ENCODE measurements at places on chromosomes 4 and X.

DNA sequence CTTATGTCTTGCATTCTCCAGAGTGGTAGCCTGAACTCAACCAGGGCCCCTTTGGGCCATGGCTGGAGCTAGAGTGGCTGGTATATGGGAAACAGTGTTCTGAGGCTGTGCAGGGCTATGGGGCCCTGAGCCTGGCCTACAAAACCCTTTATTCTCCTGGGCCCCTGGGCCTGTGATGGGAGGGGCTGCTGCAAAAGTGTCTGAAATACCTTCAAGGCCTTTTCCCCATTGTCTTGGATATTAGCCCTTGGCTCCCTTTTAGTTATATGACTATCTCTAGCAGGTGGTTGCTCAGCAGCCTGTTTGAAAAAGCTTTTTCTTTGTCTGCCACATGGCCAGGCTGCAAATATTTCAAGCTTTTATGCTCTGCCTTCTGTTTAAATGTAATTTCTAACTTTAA is 22.5 kb downstream of the APOOL start:
- H3K36me3 ChIP-seq: no peaks in the 10 kb centered on the region
- H3K4me1 ChIP-seq: no peaks in the 10 kb centered on the region
- no peak overlapping the region for H3K27ac ChIP-seq
- DNase-seq: no peak
- no peaks in the 10 kb centered on the region for H3K27me3 ChIP-seq

DNA sequence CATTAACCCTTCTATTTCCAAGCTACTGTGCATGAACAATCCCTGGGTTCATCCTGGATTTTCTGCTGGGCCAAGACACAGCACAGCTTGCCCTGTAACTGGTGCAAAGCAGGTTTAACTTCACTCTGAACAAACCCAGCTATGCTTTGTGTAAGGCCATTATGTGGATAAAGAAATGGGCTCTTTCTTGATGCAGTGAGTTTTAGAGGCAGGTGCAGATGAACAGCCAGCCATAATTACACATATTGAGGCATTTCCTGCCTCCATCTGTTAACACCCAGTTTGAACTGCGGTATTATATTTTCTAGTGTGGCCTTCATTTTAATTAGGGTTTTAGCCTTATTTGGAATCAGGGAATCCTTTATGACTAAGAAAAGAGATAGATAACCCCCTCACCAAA is 68.7 kb upstream of the ARX start:
- no peaks in the 10 kb centered on the region for H3K27me3 ChIP-seq
- H3K27ac ChIP-seq: no peak overlapping the region
- H3K4me3 ChIP-seq: no peak overlapping the region

GRCh38 chr4:138685316-138685715 is 330.3 kb upstream of the NOCT start:
- DNase-seq: no peak
- no peak overlapping the region for H3K4me3 ChIP-seq
- no peak overlapping the region for H3K27ac ChIP-seq
- H3K36me3 ChIP-seq: no peaks in the 10 kb centered on the region

DNA sequence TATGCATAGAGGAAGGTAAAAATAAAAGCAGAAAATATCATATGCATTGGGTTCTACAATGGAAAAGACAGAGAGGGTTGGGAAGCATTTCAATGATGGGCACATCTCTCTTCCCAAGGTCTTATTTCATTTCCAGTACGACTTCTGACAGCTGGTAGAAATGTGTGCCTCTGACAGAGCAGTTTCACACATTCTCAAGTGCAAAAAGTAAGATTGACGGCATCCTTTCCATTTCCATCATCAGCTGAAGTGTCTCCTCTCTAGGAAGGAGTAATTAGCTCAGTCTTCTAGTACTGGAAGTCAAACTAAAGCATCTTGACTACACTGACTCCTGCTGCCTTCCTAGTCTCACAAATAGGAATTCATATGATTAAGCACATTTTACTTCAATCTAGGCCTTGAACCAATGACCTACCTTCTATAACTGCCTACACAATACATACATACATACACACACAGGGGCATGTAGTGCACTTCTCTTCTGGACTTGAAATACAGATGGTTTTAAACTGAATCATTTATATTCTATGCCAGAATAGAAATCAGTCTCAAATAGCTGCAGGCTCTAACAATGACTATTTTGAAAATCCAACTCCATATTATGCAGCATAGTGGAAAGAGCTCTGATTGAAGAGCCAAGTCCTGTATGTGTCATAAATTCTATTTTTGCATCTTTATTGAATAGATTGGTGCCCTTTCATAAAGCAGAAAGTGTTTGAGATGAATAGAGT is 473.4 kb downstream of the INPP4B start:
- no peaks in the 10 kb centered on the region for H3K36me3 ChIP-seq
- no peak overlapping the region for H3K4me3 ChIP-seq
- H3K27me3 ChIP-seq: no peaks in the 10 kb centered on the region
- H3K4me1 ChIP-seq: peaks cover 2% of the 10 kb centered on the region

DNA sequence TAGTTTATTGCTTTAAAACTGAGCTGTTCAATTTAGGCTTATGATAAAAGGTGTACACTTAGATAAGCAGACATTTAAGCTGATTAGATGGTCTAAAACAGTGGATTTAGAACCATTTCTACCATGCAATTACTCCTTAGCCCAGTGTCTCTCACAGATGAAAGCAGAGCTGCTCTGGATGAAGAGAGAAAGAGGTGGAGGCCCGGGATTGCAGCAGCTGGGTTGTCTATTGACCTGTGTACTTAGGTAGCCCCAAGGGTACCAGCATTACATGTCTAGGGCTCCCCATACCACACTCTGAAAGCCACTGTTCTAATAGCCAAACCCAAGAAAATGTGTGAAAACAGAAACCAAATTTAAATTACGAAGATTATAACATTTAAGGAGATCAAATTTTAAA is 86.0 kb upstream of the GIMD1 start:
- no peak overlapping the region for H3K4me3 ChIP-seq
- H3K27ac ChIP-seq: no peak overlapping the region
- no peaks in the 10 kb centered on the region for H3K4me1 ChIP-seq
- DNase-seq: no peak
- H3K27me3 ChIP-seq: no peaks in the 10 kb centered on the region

- no peaks in the 10 kb centered on the region for H3K4me1 ChIP-seq
- H3K36me3 ChIP-seq: no peaks in the 10 kb centered on the region
- no peak overlapping the region for H3K27ac ChIP-seq
- H3K27me3 ChIP-seq: no peaks in the 10 kb centered on the region
- no peak for DNase-seq
These were observed 72.4 kb downstream of the PCYT1B start for GRCh38 chrX:24574743-24575142.

GRCh38 chr4:26349496-26349895 is 28.7 kb downstream of the RBPJ start:
- no peaks in the 10 kb centered on the region for H3K36me3 ChIP-seq
- DNase-seq: peak; percentile 40
- no peak overlapping the region for H3K4me3 ChIP-seq
- H3K27me3 ChIP-seq: no peaks in the 10 kb centered on the region

DNA sequence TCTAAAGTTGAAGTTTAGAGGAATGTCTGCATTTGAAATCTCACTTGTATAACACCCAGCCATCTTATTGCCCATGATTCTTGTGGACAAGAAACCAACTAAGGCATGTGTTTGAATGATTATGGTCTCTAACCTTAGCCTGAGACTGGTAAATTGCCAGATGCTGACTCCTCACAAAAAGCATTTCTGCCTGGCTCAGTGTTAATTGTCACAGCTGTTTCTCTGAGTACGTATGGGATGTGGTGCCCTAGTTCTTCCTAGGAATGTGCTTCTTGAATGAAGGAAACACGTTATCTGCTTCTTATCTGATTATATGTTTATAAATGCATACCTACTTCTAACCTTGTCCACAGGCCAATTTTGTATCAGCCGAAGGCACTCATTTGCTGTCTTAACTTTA is 63.1 kb upstream of the NDP start:
- H3K27ac ChIP-seq: no peak overlapping the region
- peak; percentile 50 for DNase-seq
- H3K27me3 ChIP-seq: peaks cover 16% of the 10 kb centered on the region
- no peak overlapping the region for H3K4me3 ChIP-seq

- H3K36me3 ChIP-seq: no peaks in the 10 kb centered on the region
- H3K4me1 ChIP-seq: peaks cover 14% of the 10 kb centered on the region
- H3K4me3 ChIP-seq: no peak overlapping the region
These were observed 96.5 kb upstream of the PGRMC2 start for GRCh38 chr4:128384091-128384520.

GRCh38 chrX:70398899-70399298 is 24.2 kb upstream of the GDPD2 start:
- peaks cover 14% of the 10 kb centered on the region for H3K27me3 ChIP-seq
- H3K4me1 ChIP-seq: no peaks in the 10 kb centered on the region
- H3K27ac ChIP-seq: no peak overlapping the region
- H3K4me3 ChIP-seq: no peak overlapping the region
- DNase-seq: peak; percentile 53

GRCh38 chr4:155742310-155743015 is 16.4 kb upstream of the GUCY1B1 start:
- no peaks in the 10 kb centered on the region for H3K27me3 ChIP-seq
- H3K4me1 ChIP-seq: peaks cover 3% of the 10 kb centered on the region
- DNase-seq: no peak
- no peak overlapping the region for H3K4me3 ChIP-seq
- no peak overlapping the region for H3K27ac ChIP-seq

DNA sequence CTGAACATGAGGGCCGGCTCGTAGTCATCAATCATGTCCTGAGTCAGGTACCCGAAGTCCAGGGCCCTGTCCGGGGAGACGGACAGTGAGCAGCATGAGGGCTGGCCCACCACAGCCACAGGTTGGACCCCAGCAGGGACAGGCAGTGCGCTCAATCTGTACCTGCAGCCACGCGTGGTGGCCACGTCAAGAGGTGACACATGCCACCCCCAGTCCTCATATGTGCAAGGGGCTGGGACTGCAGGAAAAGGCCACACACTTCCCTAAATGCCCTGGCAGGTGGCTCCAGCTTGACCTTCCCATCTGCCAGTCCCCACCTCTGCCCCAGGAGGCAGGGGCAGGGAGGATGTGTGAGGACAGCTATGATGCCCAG is 73.8 kb upstream of the MXD4 start:
- H3K4me3 ChIP-seq: no peak overlapping the region
- H3K4me1 ChIP-seq: peaks cover 28% of the 10 kb centered on the region
- no peaks in the 10 kb centered on the region for H3K27me3 ChIP-seq
- DNase-seq: no peak
- peaks cover 87% of the 10 kb centered on the region for H3K36me3 ChIP-seq

- H3K27me3 ChIP-seq: peaks cover 6% of the 10 kb centered on the region
- H3K4me3 ChIP-seq: no peak overlapping the region
- H3K36me3 ChIP-seq: no peaks in the 10 kb centered on the region
- H3K4me1 ChIP-seq: no peaks in the 10 kb centered on the region
- H3K27ac ChIP-seq: no peak overlapping the region
These were observed 97.0 kb downstream of the ABLIM2 start for GRCh38 chr4:8061573-8061972.

- H3K36me3 ChIP-seq: no peaks in the 10 kb centered on the region
- H3K4me3 ChIP-seq: no peak overlapping the region
- no peak overlapping the region for H3K27ac ChIP-seq
- H3K4me1 ChIP-seq: no peaks in the 10 kb centered on the region
- H3K27me3 ChIP-seq: no peaks in the 10 kb centered on the region
These were observed 366.5 kb downstream of the ZNF674 start for GRCh38 chrX:46178763-46179162.

GRCh38 chr4:31107362-31107761 is 387.2 kb downstream of the PCDH7 start:
- no peak overlapping the region for H3K27ac ChIP-seq
- DNase-seq: peak; percentile 42
- no peak overlapping the region for H3K4me3 ChIP-seq
- no peaks in the 10 kb centered on the region for H3K36me3 ChIP-seq
- no peaks in the 10 kb centered on the region for H3K27me3 ChIP-seq

DNA sequence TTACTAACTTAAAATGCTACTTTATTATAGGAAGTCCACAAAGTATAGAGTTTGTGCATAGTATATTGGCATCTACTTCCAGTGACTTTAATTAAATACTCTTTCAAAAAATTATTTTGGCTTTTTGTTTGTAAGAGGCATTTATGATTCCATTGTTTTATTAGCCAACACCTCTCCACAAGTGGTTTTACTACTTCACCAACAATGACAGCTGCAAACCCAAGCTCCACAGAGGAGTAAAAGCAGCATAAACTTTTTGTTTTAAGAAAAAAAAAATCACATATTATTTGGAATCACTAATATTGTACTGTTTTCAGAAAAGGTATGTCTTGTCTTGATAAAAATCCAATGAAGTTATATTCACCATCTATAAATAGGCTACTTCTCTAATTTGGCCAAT is 88.5 kb downstream of the FIP1L1 start:
- peaks cover 44% of the 10 kb centered on the region for H3K36me3 ChIP-seq
- DNase-seq: no peak
- H3K27me3 ChIP-seq: no peaks in the 10 kb centered on the region
- H3K4me3 ChIP-seq: no peak overlapping the region
- no peak overlapping the region for H3K27ac ChIP-seq

GRCh38 chrX:39609941-39610340 is 487.8 kb downstream of the BCOR start:
- peaks cover 6% of the 10 kb centered on the region for H3K4me1 ChIP-seq
- no peak overlapping the region for H3K4me3 ChIP-seq
- no peak for DNase-seq
- peaks cover 85% of the 10 kb centered on the region for H3K27me3 ChIP-seq

- peak overlapping the region; percentile 5 for H3K4me3 ChIP-seq
- peak; percentile 64 for DNase-seq
- no peaks in the 10 kb centered on the region for H3K36me3 ChIP-seq
- H3K4me1 ChIP-seq: no peaks in the 10 kb centered on the region
- H3K27me3 ChIP-seq: no peaks in the 10 kb centered on the region
- no peak overlapping the region for H3K27ac ChIP-seq
These were observed 6.1 kb downstream of the TCEANC start for GRCh38 chrX:13659063-13659462.

DNA sequence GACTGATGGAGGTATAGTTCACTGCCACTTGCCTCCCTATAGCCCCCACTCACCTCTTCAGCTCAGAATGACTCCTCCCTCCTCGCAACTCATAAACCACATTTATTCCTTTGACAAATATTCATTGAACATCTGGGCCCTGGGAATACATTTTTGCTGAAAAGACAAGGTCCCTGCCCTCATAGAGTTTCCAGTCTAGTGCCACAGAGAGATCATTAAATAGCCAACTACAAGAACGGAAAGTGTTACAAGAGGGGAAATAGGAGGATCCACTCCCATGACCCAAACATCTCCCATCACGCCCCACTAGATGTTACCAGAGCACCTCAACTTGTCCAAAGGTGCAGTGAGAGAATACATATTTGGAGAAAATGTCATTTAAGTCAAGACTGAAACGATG is 3.2 kb upstream of the KLF3 start:
- DNase-seq: no peak
- no peaks in the 10 kb centered on the region for H3K36me3 ChIP-seq
- no peak overlapping the region for H3K27ac ChIP-seq
- no peaks in the 10 kb centered on the region for H3K27me3 ChIP-seq
- peaks cover 4% of the 10 kb centered on the region for H3K4me1 ChIP-seq

All from mesenchymal stem cell (in vitro differentiated cells and primary cell).